ENCODE measurements at places on chromosomes 4 and X.

- DNase-seq, result no peak
These were observed 21.1 kb downstream of the PNMA6E start for GRCh38 chrX:153379971-153380581.

GRCh38 chr4:681736-682451 is 7.1 kb downstream of the SLC49A3 start:
- no peak for DNase-seq

DNA sequence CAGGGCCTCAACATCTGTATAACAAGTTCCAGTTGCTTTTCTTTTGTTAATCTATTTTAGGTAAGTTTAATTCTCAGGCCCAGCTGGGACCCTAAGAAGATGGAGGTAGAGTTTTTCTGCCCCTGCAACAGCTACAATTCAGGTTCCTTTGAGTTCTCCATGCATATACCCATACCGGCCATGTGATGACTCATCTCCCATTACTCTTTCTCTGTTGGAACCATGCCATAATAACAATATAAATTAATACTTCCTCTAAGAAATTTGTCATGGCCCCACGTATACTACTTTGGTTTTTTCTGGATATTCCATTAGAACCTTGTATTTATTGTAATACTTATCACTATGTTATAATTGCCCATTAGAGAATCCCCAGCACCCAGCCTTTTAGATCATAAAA is 1.3 kb upstream of the INTU start:
- DNase-seq, result no peak

DNA sequence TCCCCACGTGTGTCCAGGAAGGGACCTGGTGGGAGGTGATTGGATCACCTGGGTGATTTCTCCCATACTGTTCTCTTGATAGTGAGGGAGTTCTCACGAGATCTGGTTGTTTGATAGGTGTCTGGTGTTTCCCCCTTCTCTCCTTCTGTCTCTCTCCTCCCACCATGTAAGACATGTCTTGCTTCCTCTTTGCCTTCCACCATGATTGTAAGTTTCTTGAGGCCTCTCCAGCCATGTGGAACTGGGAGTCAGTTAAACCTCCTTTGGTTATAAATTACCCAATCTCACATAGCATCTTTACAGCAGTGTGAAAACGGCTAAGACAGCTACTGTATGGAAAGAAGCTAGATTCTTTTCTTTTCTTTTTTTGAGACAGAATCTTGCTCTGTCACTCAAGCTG is 21.6 kb upstream of the FGG start:
- DNase-seq, result no peak

DNA sequence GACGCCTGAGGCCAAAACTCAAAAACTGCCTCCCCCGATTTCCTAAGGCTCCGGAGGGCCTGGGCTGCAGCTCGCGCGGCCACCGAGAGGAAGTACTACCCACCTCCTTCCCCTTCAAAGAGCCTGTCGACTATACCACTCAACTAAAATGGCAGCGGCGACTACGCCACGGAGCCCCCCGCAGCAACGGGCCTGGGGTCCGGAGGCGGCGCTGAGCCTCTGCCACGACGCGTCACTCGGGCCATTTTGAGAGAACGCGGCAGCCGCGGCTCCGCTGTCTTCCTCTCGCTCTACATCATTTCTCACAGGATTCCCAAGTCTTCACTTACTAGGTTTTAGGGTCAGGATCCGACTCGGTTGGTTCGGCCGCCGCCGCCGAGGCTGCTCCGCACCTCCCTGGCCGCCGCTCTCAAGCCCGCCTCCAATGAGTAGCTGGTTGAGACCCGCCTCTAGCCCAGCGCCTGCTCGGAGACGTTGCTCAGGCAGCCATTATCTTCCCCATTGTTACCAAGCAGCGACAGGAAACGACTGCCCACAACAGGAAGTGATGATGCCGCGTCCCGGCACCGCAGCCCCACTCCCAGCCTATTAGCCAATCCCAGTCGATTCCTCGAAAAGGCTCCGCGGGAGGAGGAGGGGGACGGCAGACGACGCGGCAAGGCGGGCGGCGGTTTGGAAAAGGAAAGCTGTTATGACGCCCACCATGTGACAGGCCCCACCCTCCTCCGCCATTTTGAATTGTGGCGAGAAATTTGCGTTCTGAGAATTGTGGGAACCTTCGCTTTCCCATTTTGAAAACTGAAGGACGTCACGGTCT is at the start of gene RLIM:
TSS of gene RLIM (minus strand) at position 532 of the 817 bp plus-strand sequence. CDS start 18,647 bp downstream, outside the sequence.
- peak; percentile 94 for DNase-seq

GRCh38 chrX:76428243-76429130 is 977 bp downstream of the MAGEE1 start:
- no peak for DNase-seq

DNA sequence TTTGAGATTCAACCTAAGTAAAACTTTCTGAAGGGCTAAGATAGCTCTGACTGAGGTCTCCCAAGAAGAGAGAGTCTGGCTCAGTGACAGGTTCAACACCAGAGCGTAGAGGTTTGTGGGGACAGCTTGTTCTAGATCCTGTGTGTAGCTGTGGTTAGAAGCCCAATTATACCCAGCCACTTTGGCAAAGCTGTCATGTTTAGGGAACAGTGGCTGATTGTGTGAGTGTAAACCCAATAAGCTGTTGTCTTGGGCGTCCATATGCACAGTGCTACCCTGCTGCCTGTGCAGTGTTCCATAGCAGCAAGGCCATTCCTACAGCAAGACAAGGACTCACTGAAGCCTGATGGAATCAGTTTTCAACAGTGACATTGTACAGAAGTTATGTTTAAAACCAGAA is 11.2 kb upstream of the SCRG1 start:
- no peak for DNase-seq

DNA sequence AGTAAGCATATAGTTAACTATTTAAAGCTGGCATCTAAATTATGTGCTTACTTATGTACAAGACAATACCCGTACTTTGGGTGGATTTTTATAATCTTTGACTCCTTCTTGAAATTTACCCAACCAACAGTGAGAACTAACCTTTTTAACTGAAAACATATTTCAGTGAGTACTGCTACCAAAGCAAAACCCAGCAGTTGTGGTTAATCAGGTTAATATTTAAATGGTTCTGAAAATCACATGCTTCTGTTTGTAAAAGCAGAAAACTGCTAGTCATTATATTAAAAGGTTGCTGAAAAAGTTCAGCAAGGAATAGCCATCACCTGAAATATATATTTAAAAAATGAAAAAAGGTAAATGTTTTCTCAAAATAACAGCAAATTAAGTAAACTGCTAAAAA is 20.0 kb downstream of the UBE2D3 start:
- DNase-seq, result no peak

DNA sequence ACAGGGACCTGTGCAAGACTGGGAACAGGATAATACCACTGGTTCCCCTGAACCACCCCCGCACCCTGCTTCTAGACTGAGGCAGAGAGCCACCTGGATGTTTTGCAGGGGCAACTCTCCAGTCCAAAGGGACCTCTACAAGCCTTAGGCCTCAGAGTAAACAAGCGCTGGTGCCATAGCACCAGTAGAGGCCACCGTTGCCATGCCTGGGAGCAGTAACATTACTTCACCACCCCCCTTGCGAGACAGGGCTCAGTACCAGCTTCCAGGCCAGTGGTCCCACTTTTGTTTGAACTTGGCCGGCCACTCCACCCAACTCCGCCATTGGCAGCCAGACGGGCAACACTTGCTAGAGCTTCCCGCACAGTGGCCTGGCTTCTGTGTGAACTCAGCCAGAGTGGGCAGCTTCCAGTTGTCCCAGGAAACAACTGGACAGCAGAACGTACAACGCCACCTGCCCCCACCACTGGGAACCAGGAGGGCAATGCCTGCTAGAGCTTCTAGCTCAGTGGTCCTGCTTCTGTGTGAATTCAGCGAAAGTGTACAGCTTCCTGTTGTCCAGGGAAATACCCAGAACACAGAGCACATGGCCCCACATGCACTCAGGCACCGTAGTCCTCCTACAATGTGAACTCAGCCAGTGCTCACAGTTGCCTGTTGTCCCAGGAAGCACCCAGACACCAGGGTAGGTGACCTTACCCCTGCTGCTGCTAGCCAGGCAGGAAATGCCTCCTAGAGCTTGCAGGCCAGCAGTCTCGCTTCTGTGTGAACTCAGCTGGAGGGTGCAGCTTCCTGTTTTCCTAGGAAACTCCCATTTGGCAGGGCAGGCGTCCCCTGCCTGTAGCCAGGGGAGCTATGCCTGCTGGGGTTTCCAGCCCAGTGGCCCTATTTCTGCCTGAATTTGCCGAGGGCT is 39.9 kb upstream of the PCDH19 start:
- no peak for DNase-seq

DNA sequence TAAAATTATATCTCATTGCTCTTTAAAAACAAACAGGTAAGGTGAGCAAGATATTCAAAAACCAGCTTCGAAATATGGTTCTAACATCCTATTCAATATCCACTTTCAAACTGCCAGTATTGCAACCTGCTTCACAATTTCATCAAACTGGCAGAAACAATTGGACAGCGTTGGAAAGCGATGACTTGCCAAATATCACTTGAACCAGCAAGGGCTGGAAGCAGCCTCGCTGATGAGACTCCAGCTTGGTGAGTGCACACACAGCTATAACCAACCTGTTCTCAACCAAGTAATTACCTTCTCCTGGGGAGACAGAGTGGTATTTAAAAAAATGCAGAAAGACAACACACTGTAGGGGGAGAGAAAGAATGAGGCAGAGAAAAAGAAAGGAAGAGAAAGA is 155.8 kb upstream of the RAI2 start:
- no peak for DNase-seq

DNA sequence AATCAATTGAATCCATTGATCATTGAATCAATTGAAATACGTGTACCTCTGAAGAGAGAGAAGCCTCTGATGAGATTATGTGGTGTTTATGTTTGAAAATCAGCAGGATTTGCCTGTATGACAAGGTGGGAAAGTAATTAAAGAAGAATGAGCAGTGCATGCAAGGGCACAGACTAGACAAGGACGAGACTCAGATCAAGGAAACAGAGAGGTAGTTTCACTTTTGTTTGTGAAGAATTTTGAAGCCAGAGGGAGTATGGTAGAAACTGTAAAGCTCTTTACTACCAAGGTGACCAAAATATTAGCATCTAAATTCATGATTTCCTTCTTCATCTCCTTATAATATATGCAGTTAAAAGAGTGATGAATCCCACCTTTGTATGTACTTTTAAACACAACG is 1830.0 kb upstream of the IGFBP7 start:
- no peak for DNase-seq

DNA sequence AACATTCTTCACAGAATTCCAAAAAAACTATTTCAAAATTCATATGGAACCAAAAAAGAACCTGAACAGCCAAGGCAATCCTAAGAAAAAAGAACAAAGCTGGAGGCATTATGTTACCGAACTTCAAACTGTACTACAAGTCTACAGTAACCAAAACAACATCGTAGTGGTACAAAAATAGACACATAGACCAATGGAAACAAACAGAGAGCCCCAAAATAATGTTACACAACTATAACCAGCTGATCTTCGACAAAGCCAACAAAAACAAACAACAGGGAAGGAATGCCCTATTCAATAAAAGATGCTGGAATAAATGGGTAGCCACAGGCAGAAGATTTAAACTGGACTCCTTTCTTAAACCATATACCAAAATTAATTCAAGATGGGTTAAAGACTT is 1189.6 kb downstream of the PCDH18 start:
- no peak for DNase-seq

GRCh38 chrX:132365490-132365889 is 123.3 kb downstream of the MBNL3 start:
- no peak for DNase-seq

DNA sequence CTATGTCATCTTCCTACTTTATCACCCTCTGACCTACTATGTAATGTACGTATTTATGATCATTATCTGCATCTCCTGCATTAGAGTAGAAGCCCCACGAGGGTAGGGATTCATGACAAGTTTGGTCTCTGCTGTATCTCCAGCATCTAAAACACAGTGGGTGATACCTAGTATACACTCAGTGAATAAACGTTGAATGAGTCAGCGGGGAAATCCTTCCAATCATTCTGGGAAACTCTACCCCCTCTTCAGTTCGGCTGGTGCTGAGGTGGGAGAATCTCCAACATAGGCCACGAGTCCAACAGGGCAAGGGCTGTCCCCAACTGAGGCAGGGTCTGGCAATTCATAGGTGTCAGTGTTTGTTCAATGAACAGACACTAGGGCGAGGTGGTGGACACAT is 74.4 kb upstream of the EFNB1 start:
- no peak for DNase-seq

DNA sequence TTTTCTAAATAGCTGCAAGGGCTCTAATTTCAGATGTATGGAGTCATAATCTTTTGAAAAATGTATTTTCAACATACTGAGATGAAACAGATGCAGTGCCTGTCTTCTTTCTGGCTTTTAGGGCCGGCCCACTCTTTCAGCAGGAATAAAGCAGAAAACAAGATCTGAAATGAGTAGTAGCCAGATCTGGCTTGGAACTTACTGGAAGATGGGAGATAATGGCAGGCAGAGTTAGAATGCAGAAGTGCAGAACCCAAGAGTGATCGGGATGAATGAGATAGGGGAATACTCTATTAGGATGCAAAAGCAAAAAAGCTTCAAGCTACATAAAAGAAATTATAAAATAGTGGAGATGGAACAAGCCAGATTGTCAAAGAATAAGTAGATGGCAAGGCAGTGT is 1.4 kb upstream of the FAM120C start:
- DNase-seq, result no peak

DNA sequence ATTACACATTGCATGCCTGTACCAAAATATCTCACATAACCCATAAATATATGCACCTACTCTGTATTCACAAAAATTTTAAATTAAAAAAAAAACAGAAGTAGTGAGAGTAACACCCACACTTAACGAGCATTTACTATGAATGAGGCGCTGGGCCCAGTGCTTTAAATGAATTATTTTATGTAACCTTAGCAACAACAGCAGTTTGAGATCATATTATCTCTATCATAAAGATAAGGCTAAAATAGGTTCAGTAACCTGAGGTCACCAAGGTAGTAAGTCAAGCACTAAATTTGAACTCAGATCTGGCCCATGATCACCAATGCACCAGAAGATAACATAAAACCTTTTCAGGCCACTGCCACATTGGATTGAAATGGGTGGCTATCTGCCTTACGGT is 5.3 kb upstream of the PROM1 start:
- DNase-seq, result no peak

- DNase-seq, result no peak
These were observed 10.5 kb downstream of the CD99L2 start for GRCh38 chrX:150887906-150888465.

DNA sequence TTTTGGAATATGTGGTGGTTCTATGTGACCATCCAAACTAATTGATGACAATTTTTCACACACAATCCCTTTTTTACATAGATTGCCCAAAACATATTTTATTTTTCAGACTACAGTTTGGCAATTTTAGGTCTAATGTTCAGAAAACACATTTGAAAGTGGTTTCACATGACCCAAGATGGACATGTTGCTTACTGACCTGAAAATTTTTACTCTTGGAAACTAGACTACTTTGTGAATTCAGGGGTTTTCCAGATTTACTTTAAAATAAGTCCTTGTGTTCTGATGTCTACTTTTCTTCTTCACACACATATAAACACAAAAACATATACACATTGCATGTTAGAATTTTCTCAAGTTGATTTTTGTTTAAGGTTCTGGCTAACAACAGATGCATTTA is 79.5 kb downstream of the HMGB2 start:
- DNase-seq, result no peak

Measured in NCI-H446 treated with DMSO at 0.1 percent for 48 hours (cell line).